ENCODE measurements at places on chromosomes 12 and 14.

GRCh38 chr14:55802986-55803872, 223.2 kb downstream of the KTN1 start:
- DNase-seq, result no peak

GRCh38 chr14:74203639-74204038, 35.6 kb upstream of the VSX2 start:
- no peak for DNase-seq

DNA sequence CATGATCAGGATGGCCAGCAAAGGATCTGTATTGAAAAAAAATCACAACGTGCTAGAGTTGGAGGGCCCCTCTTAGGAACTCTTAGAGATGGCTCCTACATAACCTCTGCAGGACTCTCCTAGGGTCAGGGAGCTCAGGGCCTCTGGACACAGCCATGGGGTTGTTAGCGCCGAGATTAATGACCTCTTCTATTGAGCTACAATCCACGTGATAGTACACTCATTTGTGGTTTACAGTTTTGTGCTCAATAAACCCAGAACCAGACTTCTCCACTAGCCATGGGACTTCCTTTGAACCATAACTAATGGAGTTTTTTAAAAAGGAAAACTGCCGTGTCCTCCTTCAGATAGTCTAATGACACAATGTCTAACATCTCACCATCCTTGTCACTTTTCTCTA, 29.6 kb upstream of the HDAC7 start:
- no peak for DNase-seq

GRCh38 chr14:52551696-52552062, 626 bp downstream of the TXNDC16 start:
- peak; percentile 1 for DNase-seq

DNA sequence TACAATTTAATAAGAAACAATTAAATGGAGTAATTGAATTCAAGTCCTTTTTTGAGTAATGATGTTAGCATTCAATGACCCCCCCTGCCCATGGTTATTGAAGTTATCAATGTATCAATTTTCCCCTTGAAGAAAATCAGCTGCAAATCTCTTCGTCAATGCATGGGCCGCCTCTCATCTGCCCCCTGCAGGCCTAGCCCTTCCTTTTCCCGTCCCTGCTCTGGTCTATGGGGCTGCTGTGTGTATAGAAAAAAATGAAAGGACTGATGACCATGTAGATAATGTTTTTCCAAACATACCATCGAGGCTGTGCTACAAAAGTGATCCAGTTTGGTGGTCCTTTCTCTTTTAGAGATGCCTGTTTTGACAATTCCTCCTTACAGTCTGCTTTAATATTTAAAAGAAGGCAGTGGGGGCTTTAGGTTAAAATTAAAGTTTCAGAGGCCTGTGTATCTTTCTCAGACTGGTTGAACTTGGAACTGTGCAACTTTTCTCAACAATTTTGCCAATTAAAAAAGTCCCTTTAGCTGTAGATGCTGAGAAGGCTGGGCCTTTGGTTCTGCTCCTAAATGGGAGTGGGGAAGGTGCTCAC, 98.4 kb downstream of the APAF1 start:
- no peak for DNase-seq

DNA sequence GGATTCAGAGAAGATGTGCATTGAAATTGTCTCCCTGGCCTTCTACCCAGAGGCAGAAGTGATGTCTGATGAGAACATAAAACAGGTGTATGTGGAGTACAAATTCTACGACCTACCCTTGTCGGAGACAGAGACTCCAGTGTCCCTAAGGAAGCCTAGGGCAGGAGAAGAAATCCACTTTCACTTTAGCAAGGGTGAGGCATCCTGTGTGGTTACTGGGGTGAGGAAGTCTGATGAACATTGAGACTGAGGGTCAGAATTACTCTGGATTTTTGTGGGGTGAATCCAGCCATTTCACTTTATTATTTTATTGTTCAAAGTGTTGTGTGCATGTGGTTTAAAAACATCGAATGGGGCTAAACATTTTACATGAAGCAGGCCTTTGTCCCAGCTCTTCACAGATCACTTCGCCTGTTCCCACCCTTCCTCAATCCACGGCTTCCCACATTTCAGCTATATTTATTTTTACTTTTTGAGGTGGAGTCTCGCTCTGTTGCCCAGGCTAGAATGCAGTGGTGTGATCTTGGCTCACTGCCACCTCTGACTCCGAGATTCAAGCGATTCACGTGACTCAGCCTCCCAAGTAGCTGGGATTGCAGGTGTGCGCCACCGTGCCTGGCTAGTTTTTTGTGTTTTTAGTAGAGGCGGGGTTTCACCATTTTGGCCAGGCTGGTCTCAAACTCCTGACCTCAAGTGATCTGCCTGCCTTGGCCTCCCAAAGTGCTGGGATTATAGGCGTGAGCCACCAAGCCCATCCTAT, 40.6 kb downstream of the SUPT16H start:
- DNase-seq, result no peak

- DNase-seq, result no peak
Observed at GRCh38 chr12:121872546-121873215, 14.0 kb upstream of the HPD start.

GRCh38 chr12:107530701-107531100, 154.9 kb upstream of the PWP1 start:
- no peak for DNase-seq

- DNase-seq, result no peak
Observed at GRCh38 chr14:73287071-73287470, 49.8 kb downstream of the PAPLN start.

GRCh38 chr14:106530423-106531107, 1004.2 kb downstream of the TMEM121 start:
- DNase-seq, result no peak

DNA sequence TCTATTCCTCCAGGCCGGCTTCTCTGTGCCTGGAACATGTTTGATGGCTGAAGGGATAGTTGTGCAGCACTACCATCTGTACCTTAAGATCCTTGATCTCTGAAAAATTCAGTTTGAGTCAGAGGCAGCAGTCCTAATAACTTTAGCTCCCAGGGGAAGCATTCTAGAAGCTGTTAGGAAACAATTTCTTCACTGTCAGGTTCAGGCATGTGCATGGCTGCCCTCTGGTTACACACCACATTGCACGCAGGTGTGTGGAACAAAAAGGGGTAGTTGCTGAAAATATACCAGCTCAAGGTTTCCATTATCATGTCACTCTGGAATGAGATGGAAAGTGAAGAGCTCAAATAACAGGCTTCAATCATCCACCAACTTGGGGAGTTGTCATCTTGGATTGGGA, 80.1 kb downstream of the CHST11 start:
- no peak for DNase-seq

DNA sequence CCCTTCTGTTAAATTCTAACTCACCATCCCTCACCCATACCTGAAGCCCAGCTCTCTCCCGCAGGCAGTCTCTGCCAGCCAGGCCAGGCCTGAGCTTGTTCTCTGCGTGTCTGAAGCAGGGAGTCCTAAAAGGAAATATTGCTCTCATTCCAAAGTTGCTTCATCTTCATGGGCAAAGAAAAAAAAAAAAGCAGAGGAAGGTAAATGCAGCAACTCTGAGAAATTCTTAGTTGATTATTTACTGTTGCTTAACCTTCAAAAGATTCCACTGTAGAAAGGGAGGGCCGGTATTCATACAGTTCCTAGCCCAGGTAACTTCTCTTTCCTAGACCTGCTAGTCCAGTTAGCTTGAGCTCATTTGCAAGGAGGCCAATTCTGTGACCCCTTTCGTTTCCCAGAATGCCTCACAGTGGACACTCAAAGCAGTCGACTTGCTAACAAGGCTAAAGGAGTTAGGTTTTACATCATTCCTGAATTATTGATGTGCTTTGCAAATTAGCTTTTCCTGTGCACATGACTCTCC, 193.5 kb upstream of the EEA1 start:
- no peak for DNase-seq

GRCh38 chr12:40098406-40099145, 7.3 kb downstream of the SLC2A13 start:
- no peak for DNase-seq

DNA sequence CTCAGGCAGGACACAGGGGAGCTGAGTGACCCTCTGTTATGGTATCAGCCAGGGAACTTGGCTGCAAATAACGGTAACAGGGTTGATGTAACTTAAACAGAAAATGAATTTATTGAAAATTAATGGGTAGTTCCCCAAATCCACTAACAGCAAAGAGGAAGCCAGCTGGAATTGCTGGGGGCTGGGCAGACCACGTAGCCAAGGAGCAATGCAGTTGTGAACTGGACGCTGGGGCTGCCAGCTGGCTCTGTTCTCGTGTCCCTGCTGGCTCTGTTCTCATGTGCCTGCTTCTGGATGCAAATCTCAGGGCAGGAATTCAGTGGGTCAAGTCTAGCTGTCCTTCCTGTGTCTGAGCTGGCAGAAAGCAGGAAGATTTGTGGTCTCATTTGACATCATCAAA, 1383.3 kb upstream of the TMEM132C start:
- no peak for DNase-seq

GRCh38 chr12:80745851-80746505, 29.3 kb downstream of the MYF5 start:
- no peak for DNase-seq

DNA sequence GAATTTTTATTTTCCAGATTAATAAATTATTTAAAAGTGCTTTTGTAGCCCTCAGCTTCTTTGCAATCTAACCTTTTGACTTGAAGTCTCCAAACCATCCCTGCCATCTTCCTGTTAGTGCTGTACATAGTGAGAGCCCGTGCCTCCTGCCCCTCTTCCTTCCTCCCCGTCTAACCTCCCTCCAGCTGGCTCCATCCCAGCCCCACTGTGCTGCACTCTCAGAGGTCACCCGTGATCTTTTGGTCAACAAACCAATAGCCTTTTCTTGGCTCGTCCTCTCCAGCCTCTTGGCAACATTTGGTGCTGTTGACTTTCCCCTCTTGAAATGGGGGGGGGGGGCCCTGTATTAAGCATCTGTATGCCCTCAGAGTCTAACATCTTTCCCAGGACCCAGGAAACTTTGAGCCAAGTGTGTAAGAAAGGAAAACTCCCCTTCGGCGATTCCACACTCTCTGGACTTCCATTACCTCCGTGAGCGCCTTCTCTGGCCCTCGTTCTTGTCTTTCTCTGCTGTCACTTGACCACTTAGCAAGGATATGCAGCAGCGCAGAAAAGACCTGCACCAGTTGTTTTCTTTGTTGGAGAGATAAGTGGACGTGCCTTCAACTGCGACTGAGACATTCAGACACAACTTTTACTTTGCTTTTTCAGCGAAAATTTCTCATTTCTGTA, 44.1 kb downstream of the FBXW8 start:
- DNase-seq, result no peak

DNA sequence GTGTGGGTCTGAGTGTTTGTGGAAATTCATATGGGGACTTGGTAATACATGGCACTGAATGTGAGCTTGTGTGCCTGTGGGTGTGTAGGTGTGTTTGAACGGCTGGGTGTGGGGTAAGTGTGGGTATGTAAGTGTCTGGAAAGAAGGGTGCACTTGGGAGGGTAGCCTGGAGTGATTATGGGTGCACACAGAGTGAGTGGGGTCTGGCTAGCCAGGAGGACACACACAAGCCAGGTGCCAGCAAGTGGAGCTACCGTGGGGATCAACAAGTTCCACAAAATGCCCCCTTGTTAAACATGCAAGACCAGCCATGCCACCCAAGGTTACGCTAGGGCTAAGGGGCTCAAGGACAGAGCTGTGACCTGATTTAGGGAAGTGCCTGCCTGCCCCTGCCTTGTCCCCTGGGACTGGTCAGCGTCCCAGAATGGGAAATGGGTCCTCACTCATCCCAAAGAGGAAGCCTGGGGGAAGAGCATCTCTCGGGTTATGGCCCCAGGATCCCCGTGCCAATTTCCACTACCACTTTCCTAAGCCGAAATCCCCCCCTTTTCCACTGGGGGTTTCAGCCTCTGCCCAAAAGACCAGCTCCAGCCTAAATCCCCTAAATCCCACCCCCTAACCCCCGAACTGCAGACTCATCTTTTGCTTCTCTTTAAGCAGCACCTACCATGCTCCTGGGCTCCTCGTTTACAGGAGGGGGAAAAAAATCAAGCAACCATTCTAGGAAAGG, 118.6 kb downstream of the DICER1 start:
- no peak for DNase-seq

DNA sequence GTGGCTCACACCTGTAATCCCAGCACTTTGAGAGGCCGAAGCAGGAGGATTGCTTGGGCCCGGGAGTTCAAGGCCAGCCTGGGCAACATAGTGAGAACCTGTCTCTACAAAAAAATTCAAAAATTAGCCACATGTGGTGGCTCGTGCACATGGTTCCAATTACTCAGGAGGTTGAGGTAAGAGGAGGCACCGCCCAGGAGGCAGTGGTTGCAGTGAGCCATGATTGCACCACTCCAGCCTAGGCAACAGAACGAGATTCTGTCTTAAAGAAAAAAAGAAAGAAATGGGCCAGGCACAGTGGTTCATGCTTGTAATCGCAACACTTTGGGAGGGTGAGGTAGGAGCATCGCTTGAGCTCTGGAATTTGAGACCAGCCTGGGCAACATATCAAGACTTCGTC, 33.5 kb downstream of the MAP1LC3B2 start:
- DNase-seq, result no peak

DNA sequence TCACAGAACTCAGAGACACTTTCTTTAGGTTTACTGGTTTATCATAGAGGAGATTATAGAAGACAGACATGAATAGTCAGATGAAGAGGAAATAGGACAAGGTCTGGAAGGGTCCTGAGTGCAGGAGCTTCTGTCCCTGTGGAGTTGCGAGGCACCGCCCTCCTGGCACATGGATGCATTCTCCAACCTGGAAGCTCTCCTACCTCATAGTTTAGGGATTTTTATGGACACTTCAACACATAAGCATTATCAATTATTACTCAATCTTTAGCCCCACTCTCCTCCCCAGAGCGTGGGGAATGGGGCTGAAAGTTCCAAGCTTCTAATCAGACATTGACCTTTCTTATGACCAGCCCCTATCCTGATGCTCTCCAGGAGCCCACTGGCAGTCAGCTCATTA, 12.6 kb upstream of the KRT7 start:
- DNase-seq, result no peak

GRCh38 chr12:113373969-113374368, 15.6 kb downstream of the PLBD2 start:
- DNase-seq, result no peak

- no peak for DNase-seq
Observed at GRCh38 chr14:85528897-85529631, 880 bp upstream of the FLRT2 start.

DNA sequence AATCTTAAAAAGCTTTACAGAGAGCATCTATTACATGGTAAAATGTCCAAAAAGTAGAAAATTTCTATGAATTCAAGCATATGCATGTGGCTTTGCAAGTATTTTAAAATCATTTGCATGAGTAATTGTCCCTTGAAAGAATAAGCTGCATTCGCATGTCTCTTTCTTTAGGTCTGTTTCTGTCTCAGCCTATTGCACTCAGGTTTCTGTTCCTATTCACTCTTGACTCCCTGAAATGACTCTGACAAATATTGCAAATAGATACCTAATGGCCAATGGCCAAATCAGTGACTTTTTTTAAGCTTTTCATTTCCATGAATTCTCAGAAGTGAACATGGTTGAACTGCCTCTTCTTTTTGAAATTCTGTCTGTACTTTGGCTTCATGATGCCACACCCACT, 6.4 kb upstream of the TTC8 start:
- DNase-seq, result no peak

DNA sequence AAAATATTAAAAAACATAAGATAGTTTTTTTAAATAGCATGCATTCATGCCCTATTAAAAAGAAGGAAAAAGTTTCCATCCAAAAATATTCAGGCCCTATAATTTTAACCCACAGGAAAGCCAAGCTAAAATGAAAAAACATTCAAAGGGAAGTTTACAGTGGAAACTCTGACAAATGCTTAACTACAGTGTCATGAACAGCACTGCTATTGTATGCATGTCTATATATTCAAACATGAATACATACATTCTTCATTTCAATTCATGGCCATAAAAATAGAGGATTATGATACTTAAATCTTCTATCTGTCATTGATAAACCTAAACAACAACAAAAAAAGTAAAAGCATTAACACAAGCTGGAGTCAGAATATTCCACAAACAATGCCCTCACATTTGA, 67.4 kb downstream of the PPP2R5E start:
- no peak for DNase-seq
